ENCODE measurements at places on chromosomes 16 and 17. TPM values are rescaled to one million over a fixed set of nuclear protein-coding genes. Genes with fewer than 3 reads are reported as not detected.

DNA sequence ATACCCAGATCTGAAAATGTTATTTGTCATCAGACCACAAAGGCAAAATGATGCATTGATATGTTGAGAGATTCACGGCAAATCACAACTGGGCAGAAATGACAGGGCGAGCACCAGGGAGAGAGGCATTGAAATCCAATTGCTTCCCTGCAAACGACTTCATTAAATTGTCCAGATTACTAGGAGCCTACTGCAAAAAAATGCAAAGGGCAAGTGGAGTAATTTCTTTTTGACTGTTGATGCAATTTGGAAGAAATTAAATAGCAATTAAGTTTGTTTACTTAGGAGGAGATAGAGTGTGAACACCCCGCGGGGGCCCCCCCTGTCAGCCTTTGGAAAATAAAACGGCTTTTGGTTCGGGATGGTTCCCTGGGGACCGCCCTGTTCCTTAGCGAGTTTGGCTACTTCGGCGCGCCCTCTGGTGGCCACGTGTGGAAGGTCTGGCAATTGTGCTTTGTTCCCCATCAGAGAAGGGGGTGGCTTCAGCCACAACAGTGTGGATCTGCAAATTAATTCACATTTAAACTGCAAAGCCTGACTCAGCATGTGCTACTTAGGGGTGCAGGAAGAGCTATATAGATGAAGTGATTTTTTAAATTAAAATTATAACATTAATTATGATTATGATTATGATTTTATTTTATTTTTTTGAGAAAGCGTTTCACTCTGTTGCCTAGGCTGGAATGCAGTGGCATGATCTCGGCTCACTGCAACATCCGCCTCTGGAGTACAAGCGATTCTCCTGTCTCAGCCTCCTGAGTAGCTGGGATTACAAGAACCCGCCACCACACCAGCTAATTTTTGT, 14.5 kb upstream of the TMC7 start:
- no peak overlapping the region for H3K27ac ChIP-seq
- H3K4me3 ChIP-seq = peak overlapping the region; percentile 7
- H3K36me3 ChIP-seq = no peaks in the 10 kb centered on the region

Gene TBC1D3H
- not detected for total RNA-seq

Gene PIRT
- not detected for total RNA-seq

Gene HBA2
- not detected for total RNA-seq

DNA sequence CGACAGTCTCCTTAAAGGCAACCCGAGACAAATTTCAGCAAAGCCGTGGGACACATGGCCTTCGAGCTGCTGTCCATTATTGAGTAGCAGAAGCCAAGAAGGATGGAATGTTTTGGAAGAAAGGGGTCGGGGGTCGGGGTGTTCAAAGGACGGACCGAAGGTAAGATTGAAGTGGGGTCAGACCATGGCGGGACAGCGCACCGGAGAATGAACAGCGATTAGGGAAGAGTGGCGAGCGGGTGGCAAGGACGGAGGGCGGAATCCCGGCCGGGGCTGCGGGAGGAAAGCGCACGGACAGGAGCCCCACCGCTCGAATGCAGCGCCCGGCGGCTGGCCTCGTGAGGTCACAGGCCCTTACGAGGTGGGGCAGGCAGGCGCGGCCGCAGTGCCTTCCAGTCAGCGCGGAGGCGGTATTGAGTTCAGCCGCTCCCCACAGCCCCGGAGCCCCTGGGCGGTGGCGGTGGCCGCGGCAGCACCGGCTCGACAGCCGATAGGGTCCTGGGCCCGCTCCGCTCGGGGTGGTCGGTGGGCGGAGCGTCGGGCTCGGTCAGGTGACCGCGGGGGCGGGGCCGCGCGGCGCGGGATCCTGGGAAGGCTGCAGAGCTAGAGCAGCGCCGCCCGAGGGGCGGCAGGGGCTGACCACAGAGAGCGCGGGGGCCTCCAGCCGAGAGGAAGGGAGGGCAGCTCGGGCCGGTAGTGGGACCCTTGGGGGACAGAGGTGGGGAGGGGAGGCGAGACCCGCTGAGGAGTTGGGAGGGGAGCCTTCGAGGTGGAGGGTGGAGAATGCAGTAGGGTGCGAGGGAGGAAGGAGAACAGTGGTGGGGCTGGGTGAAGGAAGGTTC, at the start of gene EFCAB13:
TSS of gene EFCAB13 (plus strand) at position 574 of the 842 bp plus-strand sequence. CDS start 4,399 bp downstream, outside the sequence.
- H3K27me3 ChIP-seq = no peaks in the 10 kb centered on the region
- peak; percentile 86 for DNase-seq
- H3K36me3 ChIP-seq = no peaks in the 10 kb centered on the region
- H3K4me3 ChIP-seq = peak within 1 kb of the TSS; percentile 91
- H3K27ac ChIP-seq = peak within 1 kb of the TSS; percentile 91

DNA sequence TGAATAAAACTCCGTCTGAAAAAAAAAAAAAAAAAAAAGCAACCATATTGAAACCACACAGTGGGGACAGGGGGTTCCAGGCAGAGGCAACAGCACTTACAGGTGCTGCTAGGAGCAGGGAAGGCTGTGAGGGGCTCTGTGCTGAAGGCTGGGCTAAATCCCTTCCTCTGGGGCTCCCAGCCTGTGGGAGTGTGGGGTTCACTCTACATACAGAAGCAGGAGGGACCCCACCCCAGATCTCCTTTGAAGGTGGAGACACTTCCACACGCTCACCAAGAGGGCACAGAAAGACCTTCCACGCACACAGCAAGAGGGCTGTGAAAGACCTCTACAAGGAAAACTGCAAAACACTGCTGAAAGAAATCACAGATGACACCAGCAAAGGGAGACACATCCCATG, 53.9 kb downstream of the USP22 start:
- no peak overlapping the region for H3K27ac ChIP-seq
- DNase-seq = no peak
- peaks cover 2% of the 10 kb centered on the region for H3K4me1 ChIP-seq
- H3K4me3 ChIP-seq = no peak overlapping the region

Gene CREBBP
- total RNA-seq = 153 TPM

Gene DNAH2
- not detected for total RNA-seq

Gene SMIM22
- not detected for total RNA-seq

GRCh38 chr16:27434141-27435051, 32.4 kb downstream of the IL21R start:
- no peaks in the 10 kb centered on the region for H3K27me3 ChIP-seq
- DNase-seq = no peak

- peaks cover 15% of the 10 kb centered on the region for H3K4me1 ChIP-seq
- peak overlapping the region; percentile 91 for H3K27ac ChIP-seq
- no peaks in the 10 kb centered on the region for H3K27me3 ChIP-seq
- peak overlapping the region; percentile 63 for H3K4me3 ChIP-seq
- peaks cover 54% of the 10 kb centered on the region for H3K36me3 ChIP-seq
Observed at GRCh38 chr16:53445534-53445933, 11.3 kb downstream of the RBL2 start.

Gene FAM222B
- total RNA-seq = 16.9 TPM

DNA sequence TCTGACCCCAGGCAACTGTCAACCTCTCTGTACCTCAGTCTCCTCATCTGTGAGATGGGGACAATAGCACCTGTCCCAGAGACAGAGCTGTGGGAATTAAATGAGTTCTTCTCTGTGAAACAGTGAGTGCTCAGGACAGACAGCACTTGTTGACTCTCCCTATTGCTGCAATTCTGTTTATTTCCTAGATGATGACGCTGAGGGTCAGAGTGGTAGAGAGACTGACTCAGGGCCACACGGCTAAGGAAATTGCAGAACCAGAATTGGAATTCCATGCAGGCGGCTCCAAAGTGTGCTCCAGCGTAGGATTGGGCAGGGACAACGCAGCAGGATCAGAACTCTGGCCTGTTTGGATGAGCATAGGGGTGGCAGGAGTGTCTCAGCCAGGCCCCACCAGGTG, 302.2 kb downstream of the C16orf95 start:
- H3K27me3 ChIP-seq = peaks cover 35% of the 10 kb centered on the region
- no peak overlapping the region for H3K27ac ChIP-seq

DNA sequence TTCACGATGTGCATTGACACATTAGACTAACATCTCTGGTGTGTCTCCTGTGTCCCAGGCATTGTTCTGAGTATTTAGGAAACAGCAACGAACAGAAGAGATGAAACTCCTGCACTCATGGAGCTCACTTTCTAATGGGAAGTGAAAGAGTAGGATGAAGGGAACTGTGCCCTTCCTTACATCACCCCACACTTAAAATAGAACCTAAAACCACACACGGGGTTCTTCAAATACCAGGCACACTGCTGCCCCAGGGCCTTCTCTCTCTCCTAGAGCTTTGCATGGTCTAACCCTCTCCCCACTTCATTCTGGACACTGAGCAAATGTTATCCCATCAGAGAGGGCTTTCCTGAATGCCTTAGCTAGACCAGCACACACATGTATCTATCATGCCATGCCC, 33.7 kb downstream of the TRIM25 start:
- H3K36me3 ChIP-seq = no peaks in the 10 kb centered on the region
- H3K4me3 ChIP-seq = no peak overlapping the region
- no peaks in the 10 kb centered on the region for H3K27me3 ChIP-seq
- no peak for DNase-seq

Gene WFDC1
- not detected for total RNA-seq

DNA sequence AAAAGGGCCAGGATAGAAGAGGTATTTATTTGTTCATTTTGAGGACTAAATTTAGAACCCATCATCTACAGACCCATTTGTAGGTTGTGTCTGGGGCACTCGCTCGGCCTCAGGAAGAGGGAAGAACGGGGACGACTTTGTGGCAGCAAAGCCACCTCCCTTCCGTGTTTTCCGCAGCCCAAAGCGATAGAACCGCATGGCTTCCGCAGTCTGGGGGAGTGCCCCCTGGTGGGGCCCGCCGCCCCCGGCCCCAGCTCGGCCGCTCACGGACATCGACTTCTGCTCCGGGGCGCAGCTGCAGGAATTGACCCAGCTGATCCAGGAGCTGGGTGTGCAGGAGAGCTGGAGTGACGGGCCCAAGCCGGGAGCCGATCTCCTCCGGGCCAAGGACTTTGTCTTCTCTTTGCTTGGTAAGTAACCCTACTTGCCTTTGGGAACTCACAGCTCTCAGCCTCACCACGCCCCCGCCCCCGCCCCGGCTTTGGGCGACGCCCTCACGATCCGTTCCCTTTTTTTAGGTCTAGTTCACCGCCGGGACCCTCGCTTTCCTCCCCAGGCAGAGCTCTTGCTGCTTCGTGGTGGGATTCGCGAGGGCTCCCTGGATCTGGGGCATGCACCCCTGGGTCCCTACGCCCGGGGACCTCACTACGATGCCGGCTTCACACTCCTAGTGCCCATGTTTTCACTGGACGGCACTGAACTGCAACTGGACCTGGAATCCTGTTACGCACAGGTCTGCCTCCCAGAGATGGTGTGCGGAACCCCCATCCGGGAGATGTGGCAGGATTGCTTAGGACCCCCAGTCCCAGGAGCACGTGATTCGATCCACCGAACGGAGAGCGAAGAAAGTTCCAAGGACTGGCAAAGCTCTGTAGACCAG, 681 bp downstream of the TMEM102 start:
- H3K36me3 ChIP-seq = no peaks in the 10 kb centered on the region
- peak overlapping the region; percentile 98 for H3K27ac ChIP-seq
- peak; percentile 44 for DNase-seq
- peaks cover 43% of the 10 kb centered on the region for H3K4me1 ChIP-seq
- peaks cover 17% of the 10 kb centered on the region for H3K27me3 ChIP-seq

DNA sequence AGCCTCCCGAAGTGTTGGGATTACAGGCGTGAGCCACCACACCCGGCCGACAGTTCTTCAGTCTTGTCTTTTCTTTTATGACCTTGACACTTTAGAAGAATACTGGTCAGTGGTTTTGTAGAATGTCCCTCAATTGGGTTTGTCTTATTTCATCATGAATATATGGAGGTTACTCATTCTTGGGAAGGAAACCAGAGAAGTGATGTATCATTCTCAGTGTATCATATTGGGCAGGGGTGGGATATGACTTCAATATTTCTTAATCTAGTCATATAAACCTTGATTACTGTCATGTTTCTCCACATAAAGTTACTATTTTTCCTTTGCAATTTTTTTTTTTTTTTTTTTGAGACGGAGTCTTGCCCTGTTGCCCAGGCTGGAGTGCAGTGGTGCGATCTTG, 36.9 kb downstream of the SNTB2 start:
- no peaks in the 10 kb centered on the region for H3K27me3 ChIP-seq
- H3K36me3 ChIP-seq = no peaks in the 10 kb centered on the region
- DNase-seq = no peak
- H3K4me3 ChIP-seq = no peak overlapping the region
- H3K27ac ChIP-seq = no peak overlapping the region
- H3K4me1 ChIP-seq = peaks cover 5% of the 10 kb centered on the region

DNA sequence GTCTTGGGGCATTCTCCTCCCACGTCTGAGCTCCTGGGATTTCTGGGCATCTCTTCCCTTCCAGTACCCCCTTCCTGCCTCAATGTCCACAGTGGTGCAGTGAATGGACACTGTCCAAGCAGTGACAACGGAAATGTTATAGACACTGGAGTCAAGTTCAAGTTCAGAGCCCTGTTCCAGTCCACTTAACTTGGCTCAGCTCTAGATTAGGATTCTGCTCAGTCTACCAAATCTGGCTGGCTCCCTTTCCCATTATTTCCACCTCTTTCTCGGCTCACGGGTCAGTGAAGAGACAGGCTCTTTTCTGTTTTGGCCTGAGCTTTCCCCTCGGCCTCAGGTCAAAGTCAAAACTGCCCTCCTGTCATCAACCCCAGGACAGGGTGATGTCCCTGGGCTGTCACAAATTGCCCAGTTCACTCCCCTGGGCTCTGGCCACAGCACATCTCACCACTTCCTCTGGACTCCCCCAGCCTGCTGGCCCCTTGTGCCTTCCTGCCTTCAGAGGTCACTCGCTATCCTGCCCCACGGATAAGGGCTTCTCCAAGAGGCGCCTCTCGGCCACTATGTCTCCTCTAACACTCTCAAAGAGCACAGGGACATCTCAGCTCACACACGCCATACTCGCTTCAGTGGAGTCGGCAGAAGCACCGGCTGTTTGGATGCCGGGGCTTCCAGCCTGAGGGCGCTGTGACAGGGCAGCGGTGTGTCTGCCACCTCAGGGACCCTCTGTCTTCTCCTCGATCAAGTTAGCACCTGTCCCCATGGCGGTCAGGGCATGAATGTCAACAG, 17.7 kb upstream of the MRPL38 start:
- no peaks in the 10 kb centered on the region for H3K27me3 ChIP-seq
- no peak for DNase-seq
- H3K36me3 ChIP-seq = no peaks in the 10 kb centered on the region
- no peak overlapping the region for H3K27ac ChIP-seq

DNA sequence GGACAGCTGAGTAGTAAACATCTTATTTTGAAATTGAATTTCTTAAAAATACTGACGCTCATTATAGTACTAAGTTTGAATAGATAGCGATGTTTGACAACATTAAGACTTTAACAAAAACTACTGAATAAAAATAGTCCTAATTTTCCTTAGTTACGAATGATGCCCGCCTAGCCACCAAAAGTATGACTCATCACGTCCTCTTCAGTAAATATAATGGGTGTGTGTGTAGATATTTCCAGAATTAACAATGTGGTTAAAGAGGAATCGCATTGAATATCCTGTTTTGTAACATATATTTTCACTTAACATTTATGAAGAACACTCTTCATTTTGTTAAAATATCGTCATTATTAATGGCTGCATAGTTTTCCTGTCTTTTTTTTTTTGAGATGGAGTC, 187.6 kb downstream of the MYO1D start:
- no peak overlapping the region for H3K4me3 ChIP-seq
- H3K27ac ChIP-seq = no peak overlapping the region
- no peaks in the 10 kb centered on the region for H3K36me3 ChIP-seq

Gene OTOP2
- not detected for total RNA-seq

GRCh38 chr17:75478508-75478907, 22.1 kb downstream of the TMEM94 start:
- peaks cover 6% of the 10 kb centered on the region for H3K36me3 ChIP-seq
- DNase-seq = no peak
- peaks cover 13% of the 10 kb centered on the region for H3K4me1 ChIP-seq
- H3K27me3 ChIP-seq = no peaks in the 10 kb centered on the region
- H3K27ac ChIP-seq = no peak overlapping the region

Measured in naive thymus-derived CD8-positive, alpha-beta T cell (primary cell).